Activated CD4-positive, alpha-beta memory T cell treated with anti-CD3 and anti-CD28 coated beads for 36 hours (primary cell): ENCODE measurements at places on chromosomes 2 and 18. TPM values are rescaled to one million over a fixed set of nuclear protein-coding genes. Genes with fewer than 3 reads are reported as not detected.

DNA sequence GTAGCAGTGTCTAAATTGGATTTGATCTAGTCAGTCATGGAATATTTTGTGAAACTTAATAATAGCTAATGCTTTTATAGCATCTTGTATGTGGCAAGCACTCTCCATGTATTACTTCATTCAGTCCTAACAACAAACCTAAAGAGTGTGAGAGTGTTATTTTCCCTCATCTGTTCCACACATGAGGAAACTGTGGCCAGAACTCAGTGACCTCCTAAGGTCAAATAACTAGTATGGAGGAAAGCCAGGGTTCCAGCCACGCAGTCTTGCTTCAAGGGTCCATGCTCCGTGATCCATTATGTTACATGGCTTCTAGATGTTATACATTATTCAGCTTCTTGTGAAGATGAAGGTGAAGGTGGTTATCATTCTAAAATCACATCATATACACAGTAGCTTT, 45.5 kb downstream of the TWSG1 start:
- no peak for DNase-seq
- H3K4me3 ChIP-seq = no peak overlapping the region
- H3K27me3 ChIP-seq = no peaks in the 10 kb centered on the region
- no peak overlapping the region for H3K27ac ChIP-seq
- H3K36me3 ChIP-seq = peaks cover 14% of the 10 kb centered on the region

TPRKB gene
- 34.6 TPM for total RNA-seq

DNA sequence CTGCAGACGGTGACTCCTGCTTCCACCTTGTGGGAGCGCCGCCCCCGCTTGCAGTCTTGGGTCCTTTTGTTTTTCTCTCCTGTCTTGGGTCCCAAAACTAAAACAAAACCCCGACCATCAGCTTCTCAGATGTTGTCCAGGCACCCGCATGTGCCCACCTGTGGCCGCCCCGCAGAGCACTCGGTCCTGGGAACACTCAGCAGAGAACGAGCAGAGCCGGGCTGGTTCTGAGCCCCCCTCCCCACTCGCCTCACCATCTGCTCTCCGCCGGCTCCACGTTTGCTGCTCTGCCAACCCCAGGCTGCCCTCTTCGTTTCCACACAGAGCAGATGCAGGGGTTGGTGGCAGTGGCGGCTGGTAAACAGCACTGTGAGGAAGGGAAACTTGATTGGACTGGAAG, 38.5 kb downstream of the CTDP1 start:
- no peak for DNase-seq
- no peaks in the 10 kb centered on the region for H3K27me3 ChIP-seq
- H3K4me1 ChIP-seq = no peaks in the 10 kb centered on the region
- H3K27ac ChIP-seq = no peak overlapping the region
- H3K36me3 ChIP-seq = peaks cover 56% of the 10 kb centered on the region
- H3K4me3 ChIP-seq = no peak overlapping the region

DNA sequence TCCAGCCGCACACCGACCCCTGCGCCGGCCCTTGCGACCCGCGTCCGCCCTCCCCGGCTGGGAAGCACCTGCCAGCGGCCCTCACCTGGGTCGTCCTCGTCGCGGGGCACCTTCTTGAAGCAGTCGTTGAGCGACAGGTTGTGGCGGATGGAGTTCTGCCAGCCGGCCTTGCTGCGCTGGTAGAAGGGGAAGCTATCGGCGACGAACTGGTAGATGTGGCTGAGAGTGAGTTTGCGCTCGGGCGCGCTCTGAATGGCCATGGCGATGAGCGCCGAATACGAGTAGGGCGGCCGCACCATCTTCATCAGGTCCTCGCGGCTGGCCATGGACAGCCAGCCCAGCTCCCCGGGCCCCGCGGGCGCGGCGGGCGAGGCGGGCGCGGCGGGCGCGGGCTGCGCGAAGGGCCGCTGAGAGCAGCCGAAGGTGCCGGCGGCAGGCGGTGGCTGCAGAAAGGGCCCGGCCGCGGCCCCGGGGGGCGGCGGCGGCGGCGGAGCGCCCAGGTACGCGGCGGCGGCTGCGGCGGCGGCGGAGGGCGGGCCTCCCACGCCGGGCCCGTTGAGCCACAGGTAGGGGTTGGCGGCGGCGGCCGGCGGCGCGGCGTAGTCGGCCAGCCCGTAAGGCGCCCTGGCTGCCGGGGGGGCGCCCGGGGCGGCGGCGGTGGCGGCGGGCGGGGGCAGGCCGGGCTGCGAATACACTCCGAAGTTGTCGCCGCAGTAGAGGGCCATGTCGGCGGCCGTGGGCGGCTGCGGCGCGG, 505 bp downstream of the FOXI3 start:
- peak overlapping the region; percentile 35 for H3K4me3 ChIP-seq
- peak; percentile 28 for DNase-seq
- H3K4me1 ChIP-seq = peaks cover 11% of the 10 kb centered on the region
- no peaks in the 10 kb centered on the region for H3K36me3 ChIP-seq

GRCh38 chr2:98142106-98142791, 55.3 kb downstream of the VWA3B start:
- no peaks in the 10 kb centered on the region for H3K4me1 ChIP-seq
- no peak overlapping the region for H3K27ac ChIP-seq
- no peak for DNase-seq
- no peaks in the 10 kb centered on the region for H3K36me3 ChIP-seq
- peaks cover 4% of the 10 kb centered on the region for H3K27me3 ChIP-seq

GRCh38 chr2:200305797-200306195, 697 bp upstream of the SPATS2L start:
- peaks cover 4% of the 10 kb centered on the region for H3K27me3 ChIP-seq
- H3K36me3 ChIP-seq = no peaks in the 10 kb centered on the region
- H3K4me1 ChIP-seq = peaks cover 25% of the 10 kb centered on the region
- peak overlapping the region; percentile 52 for H3K27ac ChIP-seq
- H3K4me3 ChIP-seq = peak overlapping the region; percentile 82
- DNase-seq = peak; percentile 11

ASXL3 gene
- not detected for total RNA-seq

CDH19 gene
- total RNA-seq = not detected

CSRNP3 gene
- not detected for total RNA-seq

- H3K4me3 ChIP-seq = no peak overlapping the region
- no peak overlapping the region for H3K27ac ChIP-seq
- no peaks in the 10 kb centered on the region for H3K4me1 ChIP-seq
- H3K27me3 ChIP-seq = no peaks in the 10 kb centered on the region
- peaks cover 9% of the 10 kb centered on the region for H3K36me3 ChIP-seq
Measured at GRCh38 chr2:253202-253638, 10.6 kb downstream of the SH3YL1 start.

DNA sequence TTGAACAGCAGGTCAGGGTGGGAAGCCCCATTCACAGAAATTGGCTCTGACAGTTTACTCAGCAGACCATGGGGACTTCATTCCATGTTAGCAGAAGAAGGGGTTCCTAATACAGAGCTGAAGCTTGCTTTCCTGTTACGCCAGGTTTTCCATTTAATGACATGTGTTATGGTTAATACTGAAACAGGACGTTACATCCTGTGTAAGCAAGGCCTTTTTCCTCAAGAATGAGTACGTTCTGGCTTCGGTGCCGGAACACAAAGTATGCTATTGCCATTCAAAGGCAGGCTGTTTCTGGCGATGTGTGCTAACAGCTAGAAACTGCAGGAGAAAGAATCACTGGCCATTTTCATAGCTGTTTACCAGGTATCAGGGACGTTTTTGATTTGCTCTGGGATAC, 190.4 kb downstream of the SNTG2 start:
- peaks cover 14% of the 10 kb centered on the region for H3K4me1 ChIP-seq
- no peak for DNase-seq
- no peaks in the 10 kb centered on the region for H3K36me3 ChIP-seq

- no peaks in the 10 kb centered on the region for H3K4me1 ChIP-seq
- no peaks in the 10 kb centered on the region for H3K27me3 ChIP-seq
- H3K4me3 ChIP-seq = no peak overlapping the region
- no peak for DNase-seq
- H3K27ac ChIP-seq = no peak overlapping the region
- H3K36me3 ChIP-seq = no peaks in the 10 kb centered on the region
Measured at GRCh38 chr18:31206787-31207381, 44.2 kb upstream of the DSC1 start.

DNA sequence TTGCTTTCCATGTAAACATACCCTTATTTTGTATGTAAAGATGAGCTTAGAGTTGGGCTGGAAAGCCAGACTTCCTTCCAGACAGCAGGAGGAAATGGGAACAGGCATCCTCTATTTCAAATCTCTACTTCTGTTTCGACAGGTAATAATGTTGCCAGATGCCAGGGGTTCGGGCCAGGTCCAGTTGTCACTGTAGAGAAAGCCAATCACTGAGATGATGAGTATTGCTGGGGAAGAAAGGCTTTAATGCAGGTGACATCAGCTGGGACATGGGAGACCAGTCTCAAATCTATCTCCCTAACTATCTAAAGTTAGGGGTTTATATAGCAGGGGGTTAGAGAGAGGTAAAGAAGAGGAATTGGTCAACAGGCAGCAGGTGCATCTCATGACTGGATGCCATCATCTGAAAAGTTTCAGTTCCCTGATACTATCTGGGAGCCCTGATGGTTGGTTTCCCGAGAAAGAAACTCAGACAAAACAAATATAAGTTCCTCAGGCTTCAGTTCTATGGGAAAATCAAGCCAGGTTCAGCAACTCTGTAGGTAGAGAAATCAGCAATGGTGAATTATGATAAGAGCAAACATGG, 9.3 kb upstream of the MTCL1 start:
- no peak overlapping the region for H3K4me3 ChIP-seq
- no peaks in the 10 kb centered on the region for H3K4me1 ChIP-seq
- H3K27ac ChIP-seq = no peak overlapping the region
- DNase-seq = no peak
- no peaks in the 10 kb centered on the region for H3K36me3 ChIP-seq

DNA sequence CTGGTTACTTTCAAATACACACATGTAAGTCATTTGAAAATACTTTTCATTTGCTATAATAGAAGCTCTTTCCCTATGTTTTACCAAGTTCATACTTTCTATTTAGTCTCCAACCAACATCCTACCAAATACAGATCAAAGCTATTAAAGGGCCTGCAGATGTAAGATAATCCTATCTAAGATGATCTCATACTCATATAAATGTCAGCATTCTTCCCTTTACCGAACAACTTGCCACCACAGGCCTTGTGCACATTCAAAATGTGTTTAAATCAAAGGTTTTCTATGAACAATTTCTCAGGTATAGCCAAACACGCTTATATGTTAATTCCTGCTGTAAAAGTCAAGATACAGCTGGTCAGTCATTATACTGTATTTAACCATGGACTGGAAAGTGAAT, 23.3 kb downstream of the KCTD18 start:
- no peak overlapping the region for H3K4me3 ChIP-seq
- no peak overlapping the region for H3K27ac ChIP-seq
- no peaks in the 10 kb centered on the region for H3K4me1 ChIP-seq
- H3K36me3 ChIP-seq = peaks cover 16% of the 10 kb centered on the region
- DNase-seq = no peak

DNA sequence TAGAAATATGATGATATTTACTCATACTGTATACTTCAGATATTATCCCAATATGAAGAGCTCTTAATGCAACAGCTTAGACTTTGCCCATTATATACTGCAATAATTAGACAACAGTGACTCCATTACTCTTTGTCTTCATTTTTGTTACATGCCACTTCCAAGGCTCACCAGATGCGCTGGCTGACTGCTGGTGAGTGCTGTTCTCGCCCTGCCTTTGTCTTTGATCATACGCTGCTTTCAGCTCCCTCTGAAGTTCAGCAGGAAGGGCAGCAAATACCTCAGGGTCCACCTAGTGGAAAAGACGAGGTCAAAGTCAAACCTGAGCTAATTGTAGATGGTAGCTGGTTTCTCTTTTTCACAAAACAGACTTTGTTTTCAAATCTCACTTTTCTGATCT, 66.3 kb downstream of the EIF5B start:
- H3K27me3 ChIP-seq = no peaks in the 10 kb centered on the region
- peak overlapping the region; percentile 69 for H3K27ac ChIP-seq
- H3K4me1 ChIP-seq = peaks cover 10% of the 10 kb centered on the region
- peaks cover 42% of the 10 kb centered on the region for H3K36me3 ChIP-seq

GRCh38 chr2:220194630-220195584, 567.5 kb downstream of the SLC4A3 start:
- no peak overlapping the region for H3K4me3 ChIP-seq
- H3K4me1 ChIP-seq = no peaks in the 10 kb centered on the region
- no peaks in the 10 kb centered on the region for H3K36me3 ChIP-seq

DNA sequence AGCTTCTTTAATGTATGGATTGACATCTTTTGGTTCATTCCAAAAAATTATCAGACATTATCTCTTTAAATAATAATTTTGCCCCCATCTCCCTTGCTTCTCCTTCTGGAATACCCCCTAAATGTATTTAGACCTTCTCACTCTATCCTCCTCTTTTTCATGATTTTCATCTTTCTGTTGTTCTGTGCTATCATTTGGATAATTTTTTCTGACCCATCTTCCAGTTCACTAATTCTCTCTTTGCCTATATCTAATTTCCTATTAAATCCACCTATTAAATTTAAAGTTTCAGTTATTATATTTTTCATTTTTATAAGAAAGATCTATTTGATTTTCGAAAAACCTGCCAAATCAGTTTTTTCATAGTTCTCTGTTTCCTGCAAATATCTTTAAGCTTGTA, 67.8 kb upstream of the ODC1 start:
- no peak overlapping the region for H3K4me3 ChIP-seq
- no peak overlapping the region for H3K27ac ChIP-seq
- H3K36me3 ChIP-seq = peaks cover 8% of the 10 kb centered on the region
- no peaks in the 10 kb centered on the region for H3K4me1 ChIP-seq
- DNase-seq = no peak

TBC1D8 gene
- 1.6 TPM for total RNA-seq

GALNT5 gene
- not detected for total RNA-seq

DNA sequence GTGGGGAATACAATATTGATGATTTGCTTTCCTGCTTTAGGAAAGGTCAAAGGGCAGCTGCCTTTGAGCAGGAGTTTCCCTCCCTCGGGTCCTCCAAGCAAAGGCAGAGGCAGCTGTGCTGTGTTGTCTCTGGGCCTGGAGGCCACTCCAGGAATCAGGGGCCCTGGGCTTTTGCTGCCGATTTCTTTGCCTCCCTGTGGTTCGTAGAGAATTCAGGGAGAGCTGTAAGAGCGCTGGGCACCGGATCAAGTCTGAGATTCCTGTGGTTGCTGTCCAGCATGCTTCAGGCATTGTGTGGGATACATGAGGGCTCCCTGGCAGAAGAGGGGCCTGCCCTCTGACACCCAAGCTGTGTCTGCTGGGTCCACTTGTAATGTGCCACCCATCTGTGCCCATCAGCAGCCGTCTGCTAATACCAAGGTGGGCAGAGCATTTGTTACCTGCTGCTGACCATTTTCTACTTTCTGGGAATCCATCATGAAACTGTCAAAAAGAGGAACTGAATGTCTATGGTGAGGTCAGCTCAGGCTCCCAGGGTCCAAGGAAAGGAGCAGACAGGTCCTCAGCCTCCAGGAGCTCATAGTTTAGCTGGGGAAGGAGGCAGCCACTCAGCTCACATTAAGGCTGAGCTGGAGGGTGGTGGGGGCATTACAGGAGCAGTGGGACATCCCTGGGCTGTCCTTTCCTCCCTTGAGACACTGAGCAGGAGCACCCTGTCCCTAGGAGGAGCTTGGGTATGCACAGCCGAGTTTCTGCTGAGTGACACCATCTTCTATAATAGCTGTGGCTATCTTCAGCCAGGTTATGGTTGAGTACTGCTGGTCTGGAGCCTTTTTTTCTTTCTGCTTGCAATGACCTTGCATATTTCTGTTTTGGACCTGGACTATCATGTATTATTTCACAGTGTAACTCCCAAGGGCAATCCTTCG, 68.5 kb downstream of the CTIF start:
- no peak overlapping the region for H3K4me3 ChIP-seq
- no peaks in the 10 kb centered on the region for H3K36me3 ChIP-seq
- no peak for DNase-seq
- no peak overlapping the region for H3K27ac ChIP-seq

FAM124B gene
- 0.40 TPM for total RNA-seq

- no peak overlapping the region for H3K4me3 ChIP-seq
- no peak overlapping the region for H3K27ac ChIP-seq
- no peaks in the 10 kb centered on the region for H3K27me3 ChIP-seq
- DNase-seq = no peak
- H3K4me1 ChIP-seq = no peaks in the 10 kb centered on the region
Measured at GRCh38 chr18:77170890-77171410, 38.4 kb upstream of the MBP start.
